ENCODE measurements at places on chromosomes 3 and 15.

DNA sequence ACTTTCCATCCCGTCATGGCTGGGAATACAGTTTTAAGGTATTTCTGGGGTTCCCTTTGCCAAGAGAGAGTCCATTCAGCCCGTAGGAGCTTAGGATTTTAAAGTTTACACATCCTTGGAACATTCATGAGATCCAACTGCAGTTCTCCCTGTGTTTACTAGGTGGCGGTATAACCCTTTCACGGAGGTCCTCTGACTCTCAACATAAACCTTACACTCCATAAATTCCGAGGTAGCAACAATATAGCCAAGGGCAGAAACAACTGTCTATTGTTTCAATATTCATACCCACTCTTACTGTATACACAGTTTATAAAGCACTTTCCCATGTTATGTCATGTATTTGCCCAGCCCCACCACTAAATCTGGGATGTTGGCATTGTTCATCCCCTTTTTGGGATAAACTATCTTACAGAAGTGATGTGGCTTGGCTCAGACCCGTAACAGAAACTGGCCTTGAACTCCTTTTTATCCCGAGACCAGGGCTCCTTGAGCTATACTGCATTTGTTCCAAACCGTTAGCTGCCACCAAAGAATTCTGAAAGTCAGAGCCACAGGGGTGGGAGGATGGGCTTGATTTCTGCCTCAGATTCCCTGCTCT lies 69.2 kb upstream of the COL6A5 start:
- no peak for DNase-seq

GRCh38 chr3:147640781-147641180 lies 231.6 kb downstream of the ZIC1 start:
- no peak for DNase-seq

- DNase-seq = no peak
Observed at GRCh38 chr3:134922866-134923265, 127.8 kb downstream of the EPHB1 start.

GRCh38 chr3:31240466-31240865 lies 292.3 kb upstream of the STT3B start:
- no peak for DNase-seq

GRCh38 chr3:45232521-45232920 lies 6.4 kb upstream of the TMEM158 start:
- DNase-seq = no peak

GRCh38 chr3:42043099-42043813 lies 47.9 kb upstream of the TRAK1 start:
- no peak for DNase-seq

GRCh38 chr15:23644829-23645228 lies 2.8 kb downstream of the MAGEL2 start:
- DNase-seq = no peak

- DNase-seq = no peak
Observed at GRCh38 chr3:76561494-76562236, 478.2 kb upstream of the ROBO2 start.

GRCh38 chr3:146750196-146750595 lies 145.1 kb upstream of the PLSCR5 start:
- DNase-seq = no peak

GRCh38 chr15:68417051-68417450 lies 14.9 kb downstream of the ITGA11 start:
- DNase-seq = no peak

GRCh38 chr3:188901671-188902287 lies 270.0 kb upstream of the TPRG1 start:
- DNase-seq = no peak

DNA sequence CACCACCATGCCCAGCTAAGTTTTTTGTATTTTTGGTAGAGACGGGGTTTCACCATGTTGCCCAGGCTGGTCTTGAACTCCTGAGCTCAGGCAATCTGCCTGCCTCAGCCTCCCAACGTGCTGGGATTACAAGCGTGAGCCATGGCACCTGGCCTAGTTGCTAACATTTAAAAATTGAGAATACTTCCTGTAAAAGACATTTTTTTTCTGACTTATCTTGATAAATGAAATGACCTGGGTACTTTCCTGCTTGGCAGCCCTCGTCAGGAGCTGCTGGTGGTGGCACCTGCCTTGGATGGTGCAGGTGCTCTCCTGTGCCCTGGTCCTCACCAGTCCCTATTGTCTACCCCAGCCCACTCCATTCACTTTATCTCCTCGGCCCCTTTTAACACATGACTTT lies 66.8 kb upstream of the FOXP1 start:
- no peak for DNase-seq

GRCh38 chr3:128965818-128966217 lies 28.1 kb downstream of the CFAP92 start:
- DNase-seq = no peak

DNA sequence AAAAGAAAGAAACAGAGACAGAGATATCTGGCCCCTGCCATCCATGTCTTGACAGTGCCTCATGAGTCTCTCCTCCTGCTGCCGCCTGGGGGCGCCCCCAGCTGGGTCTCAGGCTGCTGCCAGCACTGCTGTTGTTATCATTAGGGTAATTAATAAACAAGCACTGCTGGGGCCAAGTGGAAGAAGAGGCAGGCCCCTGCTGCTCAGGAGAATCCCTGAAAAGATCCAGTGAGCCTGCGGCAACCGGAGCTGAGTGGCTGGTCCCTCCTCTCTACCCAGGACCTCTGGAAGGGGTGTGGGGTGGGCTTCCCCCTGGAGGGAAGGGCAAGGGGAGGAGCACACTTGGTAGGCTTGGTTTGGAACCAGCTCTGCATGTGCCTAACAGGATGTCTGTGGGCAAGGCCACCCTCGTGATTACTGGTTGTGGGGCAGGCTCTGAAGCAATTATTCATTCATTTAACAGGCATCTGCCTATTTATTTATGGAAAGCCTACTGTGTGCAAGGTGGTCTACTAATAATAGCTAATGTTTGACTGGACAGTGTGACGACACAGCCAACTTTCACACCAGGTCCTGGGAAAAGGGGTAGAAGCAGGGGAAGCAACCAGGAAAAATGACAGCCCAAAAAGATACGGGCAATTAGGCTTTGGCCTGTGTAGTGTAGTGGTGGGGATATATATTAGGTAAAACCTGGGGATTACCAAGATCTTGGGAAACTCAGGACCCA lies 1.2 kb upstream of the TYRO3 start:
- DNase-seq = peak; percentile 56

GRCh38 chr3:123110976-123111615 lies 44.3 kb downstream of the PDIA5 start:
- no peak for DNase-seq

GRCh38 chr3:137987723-137988122 lies 22.2 kb upstream of the CLDN18 start:
- DNase-seq = no peak

DNA sequence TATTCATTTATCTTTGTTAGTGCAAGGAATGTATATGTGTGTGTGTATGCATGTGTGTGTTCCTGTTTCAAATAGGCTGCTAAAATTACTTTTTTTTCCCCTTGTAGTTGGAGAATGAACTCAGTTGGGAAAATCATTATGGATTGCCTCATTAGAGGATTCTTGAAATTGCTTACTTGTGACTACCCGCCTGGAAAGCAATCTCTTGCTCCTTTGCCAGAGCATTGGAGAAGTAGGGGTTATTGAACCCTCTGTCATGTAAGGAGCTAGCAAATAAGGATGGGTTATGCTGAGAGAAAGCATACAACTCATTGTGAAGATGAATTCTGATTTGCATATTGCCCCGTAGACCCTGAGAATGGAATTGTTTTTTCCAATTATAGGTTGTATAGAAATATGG lies 474.5 kb downstream of the CADM2 start:
- no peak for DNase-seq

DNA sequence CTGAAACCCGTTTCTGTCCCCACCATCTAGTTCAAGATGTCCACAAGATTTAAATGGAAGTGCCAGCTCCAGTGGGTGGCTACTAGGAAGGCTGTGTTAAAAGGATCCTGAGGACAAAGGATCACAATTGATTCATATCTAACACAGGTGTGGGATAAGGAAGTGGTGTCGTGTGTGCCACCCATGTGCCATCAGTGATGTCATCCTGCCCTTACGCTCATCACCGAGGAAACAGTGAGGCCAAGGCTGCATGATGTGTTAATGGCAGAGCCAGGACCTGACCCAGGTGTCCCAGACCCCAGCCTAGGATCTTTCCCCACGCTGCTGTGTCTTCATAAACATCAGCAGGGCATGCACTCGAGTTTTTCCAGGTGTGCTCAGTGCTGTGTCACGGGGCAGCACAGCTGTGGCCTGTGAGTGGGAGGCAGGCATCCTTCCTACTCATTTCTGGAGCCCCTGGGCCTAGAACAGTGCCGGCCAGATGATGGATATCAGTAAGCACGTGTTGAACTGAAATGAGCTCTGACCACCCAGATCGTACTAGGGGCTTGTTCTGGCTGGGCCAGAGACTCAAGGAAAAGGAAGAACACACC lies 10.6 kb upstream of the TGM5 start:
- no peak for DNase-seq

GRCh38 chr3:73549051-73549600 lies 75.6 kb downstream of the PDZRN3 start:
- DNase-seq = no peak

- DNase-seq = no peak
Observed at GRCh38 chr15:49238342-49238741, 68.3 kb downstream of the GALK2 start.

- DNase-seq = no peak
Observed at GRCh38 chr3:133864616-133865015, 31.1 kb downstream of the RAB6B start.

DNA sequence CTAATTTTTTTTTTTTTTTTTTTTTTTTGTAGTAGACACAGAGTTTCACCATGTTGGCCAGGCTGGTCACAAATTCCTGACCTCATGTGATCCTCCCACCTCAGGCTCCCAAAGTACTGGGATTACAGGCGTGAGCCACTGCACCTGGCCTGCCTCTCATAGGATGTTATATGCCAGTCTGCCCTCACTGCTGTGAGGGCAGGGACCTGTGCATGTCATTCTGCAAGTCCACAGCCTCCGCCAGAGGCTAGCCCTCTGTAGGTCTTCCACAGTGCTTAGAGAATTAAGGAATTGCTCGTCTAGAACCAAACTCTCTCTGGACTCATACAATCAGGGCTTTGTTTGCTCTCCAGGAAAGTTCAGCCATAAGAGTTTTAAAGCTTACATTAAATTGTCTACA lies 163.9 kb upstream of the WNT5A start:
- no peak for DNase-seq

DNA sequence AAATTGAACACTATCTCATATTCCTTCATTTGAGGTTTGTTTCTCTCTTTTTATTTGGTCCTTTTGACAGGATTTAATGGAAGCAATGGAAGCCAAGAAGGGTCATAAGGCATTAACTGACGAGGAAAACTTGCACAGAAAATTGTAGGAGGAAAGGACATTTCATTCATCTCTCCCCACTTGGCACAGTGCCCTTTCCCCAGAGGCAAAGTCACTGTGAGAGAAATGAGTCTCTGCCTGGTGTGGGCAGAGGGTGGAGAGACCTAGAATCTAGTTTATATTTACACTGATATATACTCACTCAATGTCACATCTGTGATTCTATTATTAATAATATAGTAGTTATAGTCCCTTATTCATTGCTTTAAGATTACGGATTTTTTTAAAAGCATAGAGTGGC lies 324.6 kb upstream of the IL12A start:
- no peak for DNase-seq

DNA sequence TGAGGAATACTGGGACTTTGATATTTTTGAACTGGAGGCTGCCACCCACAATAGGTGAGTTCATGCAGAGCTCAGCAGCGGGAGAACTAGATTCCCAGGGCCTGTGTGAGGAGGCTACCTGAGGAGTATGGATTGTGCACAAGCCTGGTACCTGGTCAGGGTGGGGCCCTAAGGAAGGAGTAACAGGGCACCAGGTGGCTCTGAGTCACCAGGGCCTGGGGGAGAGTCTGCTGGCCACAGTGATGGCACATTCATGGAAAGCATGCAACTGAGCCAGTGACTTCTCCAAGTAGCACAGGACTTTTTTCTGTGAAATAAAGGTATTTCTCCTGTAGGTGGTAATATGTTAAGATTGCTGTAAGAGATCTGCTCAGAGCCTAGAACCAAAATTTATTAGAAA lies 134.4 kb downstream of the PDE8A start:
- no peak for DNase-seq

- DNase-seq = peak; percentile 5
Observed at GRCh38 chr3:130894130-130894985, 474 bp downstream of the ATP2C1 start.

- DNase-seq = no peak
Observed at GRCh38 chr15:61743345-61743909, 316.8 kb downstream of the VPS13C start.

- no peak for DNase-seq
Observed at GRCh38 chr15:85673326-85673725, 121.4 kb downstream of the KLHL25 start.

- DNase-seq = no peak
Observed at GRCh38 chr3:72821161-72821781, 27.0 kb downstream of the SHQ1 start.

DNA sequence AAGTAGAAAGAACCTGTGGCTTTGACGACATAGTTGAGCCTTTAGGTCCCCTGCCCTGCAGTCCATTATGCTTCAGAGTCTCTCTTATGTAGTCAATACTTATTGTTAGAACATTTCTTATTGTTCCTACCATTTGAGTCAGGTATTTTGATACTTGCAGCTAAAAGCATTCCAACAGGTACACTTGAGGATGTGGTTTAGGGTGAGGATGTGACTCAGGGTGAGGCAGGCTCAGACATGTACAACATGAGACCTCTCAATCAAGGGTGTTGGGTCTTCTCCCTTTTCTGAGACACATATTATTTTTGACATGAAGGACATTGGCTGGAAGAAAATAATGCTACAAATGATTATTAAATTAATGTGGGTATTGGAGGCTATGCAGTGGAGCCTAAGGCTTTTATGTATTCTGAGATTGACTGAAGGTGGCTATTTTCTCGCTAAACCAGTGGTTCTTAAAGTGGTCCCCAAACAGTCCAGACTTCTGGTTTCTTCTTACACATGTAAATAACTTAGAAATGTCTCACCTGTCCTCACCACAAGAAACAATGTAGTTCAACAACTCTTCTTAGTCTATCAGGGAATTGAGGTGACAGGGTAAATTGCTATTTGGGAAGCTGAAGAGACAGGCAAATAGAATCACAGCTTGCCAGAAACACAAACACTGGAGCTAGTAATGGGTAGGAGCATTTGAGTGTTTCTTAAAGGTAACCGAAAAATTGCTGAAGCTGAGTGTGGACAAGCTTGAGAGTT lies 135.5 kb upstream of the ZPLD1 start:
- DNase-seq = no peak

DNA sequence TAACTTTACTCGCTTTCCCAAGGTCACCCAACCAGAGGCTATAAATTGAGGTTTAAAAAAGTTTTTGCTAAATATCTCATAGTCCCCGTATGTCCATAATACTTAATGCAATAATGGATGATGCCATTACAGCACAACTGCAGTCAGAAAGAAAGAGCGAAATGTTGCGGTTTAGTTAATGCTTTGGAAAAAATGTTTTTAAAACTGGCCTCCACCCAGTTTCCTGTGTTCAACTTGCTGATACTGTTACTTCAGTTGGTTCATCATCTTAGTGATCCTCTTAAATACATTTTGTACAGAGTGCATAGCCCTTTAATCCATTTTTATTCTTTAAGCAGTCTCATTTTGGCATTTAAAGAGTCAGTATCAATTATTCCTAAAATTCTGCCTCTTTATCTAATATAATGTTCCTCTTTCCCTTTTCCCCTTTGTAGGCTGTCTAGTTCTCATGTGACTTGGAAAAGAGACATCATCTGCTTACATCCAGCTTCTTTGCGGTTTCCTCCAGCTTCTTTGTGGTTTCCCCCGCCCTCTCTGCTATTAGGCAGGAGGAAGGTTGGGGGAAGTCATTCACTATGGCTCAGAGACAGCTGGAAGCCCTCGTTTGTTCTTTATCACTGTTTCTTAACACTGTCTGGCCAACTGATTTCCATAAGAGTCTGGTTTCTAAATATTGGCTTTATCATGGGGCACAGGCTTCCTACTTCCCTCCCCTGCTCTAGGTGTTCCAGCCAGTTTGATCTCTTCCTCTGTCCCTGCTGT lies 154.3 kb downstream of the GOLIM4 start:
- DNase-seq = no peak

Measured in activated gamma-delta T cell treated with anti-CD3 and anti-CD28 coated beads, Interleukin-2, amount 50 U/mL, for 16 hours (primary cell).